Activated T-cell treated with anti-CD3 and anti-CD28 coated beads, Interleukin-2, amount 50 U/mL, for 24 hours (primary cell): ENCODE measurements at places on chromosomes 6 and 20.

- DNase-seq: no peak
These were observed 33.8 kb downstream of the PANK2 start for GRCh38 chr20:3922983-3923339.

- DNase-seq: no peak
These were observed 185.8 kb upstream of the TENT5A start for GRCh38 chr6:81938014-81938856.

DNA sequence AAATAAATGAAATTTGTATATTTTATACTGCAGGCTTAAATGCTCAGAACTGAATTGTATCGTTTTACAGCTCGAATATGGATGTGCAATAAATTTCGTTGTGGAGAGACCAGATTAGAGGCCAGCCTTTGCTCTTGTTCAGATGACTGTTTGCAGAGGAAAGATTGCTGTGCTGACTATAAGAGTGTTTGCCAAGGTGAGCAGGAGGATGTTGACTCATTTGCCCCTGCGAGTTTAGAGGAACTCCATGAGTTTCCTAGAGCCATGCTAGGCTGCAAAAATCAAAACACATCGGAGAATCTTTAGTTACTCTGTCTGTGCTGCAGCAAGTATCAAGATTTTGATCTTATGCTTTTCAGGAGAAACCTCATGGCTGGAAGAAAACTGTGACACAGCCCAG is 15.4 kb downstream of the ENPP3 start:
- no peak for DNase-seq

- no peak for DNase-seq
These were observed 349.8 kb downstream of the PRKN start for GRCh38 chr6:162377735-162378134.
